NCI-H187 (cell line): ENCODE measurements at places on chromosomes 4 and X.

DNA sequence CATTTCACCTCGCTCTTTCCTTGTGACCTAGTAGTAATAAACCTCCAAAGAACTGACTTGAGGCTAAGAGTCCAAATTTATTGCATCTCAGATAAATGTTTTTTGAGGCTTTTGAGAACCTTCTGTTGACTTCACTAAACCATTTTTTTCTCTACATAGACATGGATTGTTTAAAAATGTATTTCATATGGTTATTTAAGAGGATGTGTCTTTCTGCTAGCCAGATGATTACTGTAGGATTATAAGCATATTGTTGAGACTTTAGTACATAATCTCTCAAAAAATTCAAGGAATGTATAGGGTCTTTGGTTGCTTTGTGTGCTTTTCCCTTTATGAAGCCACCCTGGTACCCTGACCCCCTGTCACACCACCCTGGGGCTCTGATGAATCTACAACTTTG lies 44.8 kb downstream of the ATXN3L start:
- no peak for DNase-seq

- DNase-seq = no peak
Measured at GRCh38 chr4:139265654-139266053, 14.4 kb downstream of the MGARP start.

GRCh38 chr4:81682492-81682891 lies 210.8 kb upstream of the RASGEF1B start:
- DNase-seq = no peak

GRCh38 chr4:158155656-158156356 lies 17.0 kb downstream of the GASK1B start:
- DNase-seq = no peak

DNA sequence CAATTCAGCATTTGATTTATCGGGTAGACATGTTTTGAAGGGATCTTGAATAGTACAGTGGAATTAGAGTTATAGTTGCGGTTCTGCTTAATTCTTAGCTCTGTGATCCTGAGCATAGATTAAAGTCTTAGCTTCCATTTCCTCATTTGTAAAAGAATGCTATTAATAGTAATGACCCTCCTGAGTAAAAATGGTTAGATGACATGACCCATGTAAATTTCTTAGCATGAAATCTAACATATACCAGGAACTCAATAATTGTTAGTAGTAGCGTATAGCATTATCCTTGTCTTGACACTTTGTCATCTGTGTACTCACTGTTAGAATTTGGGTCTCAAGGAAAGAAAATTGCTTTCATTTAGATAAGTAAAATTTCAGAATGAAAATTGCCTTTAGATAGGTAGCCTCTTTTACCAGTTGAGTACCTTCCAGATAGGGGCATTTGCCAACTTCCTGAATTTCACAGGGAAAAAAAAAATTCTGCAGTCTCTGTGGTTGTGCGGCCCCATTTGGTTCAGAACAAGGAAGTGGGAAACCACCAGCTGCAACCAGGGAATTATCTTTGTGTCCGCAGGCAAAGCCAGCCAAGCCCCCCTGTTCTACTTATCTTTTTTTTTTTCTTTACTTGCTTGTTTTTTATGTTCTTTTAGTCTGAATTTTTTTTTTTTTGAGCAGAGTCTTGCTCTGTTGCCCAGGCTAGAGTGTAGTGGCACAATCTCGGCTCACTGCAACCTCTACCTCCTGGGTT lies 86.9 kb downstream of the TMEM164 start:
- DNase-seq = no peak

DNA sequence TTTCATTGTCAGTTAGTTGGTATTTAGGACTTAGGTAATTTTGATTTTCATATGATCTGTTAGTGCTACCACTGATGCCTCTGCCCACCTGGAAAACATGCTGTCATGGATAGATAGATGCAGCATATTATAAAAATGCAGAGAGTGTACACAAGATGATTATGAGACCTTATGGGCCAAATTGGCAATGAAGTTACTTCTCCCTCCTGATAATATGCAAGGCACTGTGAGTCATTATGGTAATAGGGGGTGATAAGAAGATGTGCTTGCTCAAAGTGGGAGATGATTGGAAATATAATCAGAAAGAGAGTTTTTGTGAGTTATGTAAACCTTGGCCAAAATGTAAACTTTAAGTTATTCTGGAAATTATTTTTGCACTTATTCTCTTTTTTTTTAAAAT lies 56.6 kb upstream of the RHOH start:
- DNase-seq = no peak

- no peak for DNase-seq
Measured at GRCh38 chr4:119858176-119858575, 208.5 kb downstream of the MAD2L1 start.

- DNase-seq = no peak
Measured at GRCh38 chr4:20086067-20086798, 165.5 kb upstream of the SLIT2 start.

DNA sequence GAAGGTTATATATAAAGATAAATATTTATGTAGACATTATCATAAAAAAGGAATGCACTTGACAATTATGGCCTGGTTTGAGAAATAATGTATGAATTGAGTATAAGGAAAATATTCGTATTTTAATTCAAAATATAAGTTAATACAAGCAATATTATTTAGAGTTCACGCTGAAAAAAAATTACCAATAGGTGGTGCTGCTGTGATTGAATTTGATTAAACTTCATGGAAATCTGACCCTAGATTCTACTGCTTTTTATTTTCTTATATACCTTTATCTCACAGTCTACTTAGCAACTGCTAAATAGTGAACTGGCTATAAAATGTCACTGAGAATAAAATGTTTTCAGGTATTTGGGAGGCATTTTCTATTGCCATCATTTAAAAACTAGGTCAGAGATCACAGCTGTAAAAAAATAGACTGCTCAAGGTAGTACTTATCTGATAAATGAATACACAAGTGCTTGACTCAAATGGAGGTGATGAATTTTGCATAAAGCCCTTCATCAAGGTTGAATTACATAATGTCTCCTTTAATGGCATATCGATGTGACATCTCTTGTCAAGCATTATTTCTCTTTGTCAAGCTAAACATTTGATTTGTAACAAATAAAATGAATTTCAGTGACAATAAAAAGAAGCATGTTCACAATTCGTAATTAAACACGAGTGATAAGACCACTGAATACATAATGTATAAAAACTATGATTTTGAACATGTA lies 1638.8 kb upstream of the PCDH7 start:
- DNase-seq = no peak

DNA sequence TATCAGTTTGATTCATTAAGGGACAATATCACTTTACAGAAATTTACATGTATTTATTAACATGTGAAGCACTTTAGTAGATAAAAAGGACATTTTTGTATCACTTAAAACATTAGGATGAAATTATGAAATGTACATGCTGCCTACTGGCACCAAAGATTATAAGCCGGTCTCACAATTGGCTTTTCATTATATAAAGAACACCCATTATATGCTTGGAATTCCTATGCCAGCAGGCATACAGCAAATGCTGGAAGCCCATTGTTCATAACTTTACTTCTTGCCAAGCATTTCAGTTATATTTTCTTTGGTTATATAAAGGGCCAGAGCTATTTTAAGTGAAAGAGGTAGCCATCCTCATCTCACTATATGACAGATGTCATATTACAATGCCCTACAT lies 145.9 kb downstream of the DMD start:
- no peak for DNase-seq

GRCh38 chrX:118355225-118355920 lies 9.5 kb downstream of the WDR44 start:
- DNase-seq = no peak

- no peak for DNase-seq
Measured at GRCh38 chrX:120468071-120468470, 1.0 kb downstream of the LAMP2 start.

- DNase-seq = no peak
Measured at GRCh38 chrX:39157796-39158195, 356.5 kb downstream of the MID1IP1 start.

GRCh38 chr4:71941001-71941400 lies 90.8 kb upstream of the NPFFR2 start:
- DNase-seq = no peak

DNA sequence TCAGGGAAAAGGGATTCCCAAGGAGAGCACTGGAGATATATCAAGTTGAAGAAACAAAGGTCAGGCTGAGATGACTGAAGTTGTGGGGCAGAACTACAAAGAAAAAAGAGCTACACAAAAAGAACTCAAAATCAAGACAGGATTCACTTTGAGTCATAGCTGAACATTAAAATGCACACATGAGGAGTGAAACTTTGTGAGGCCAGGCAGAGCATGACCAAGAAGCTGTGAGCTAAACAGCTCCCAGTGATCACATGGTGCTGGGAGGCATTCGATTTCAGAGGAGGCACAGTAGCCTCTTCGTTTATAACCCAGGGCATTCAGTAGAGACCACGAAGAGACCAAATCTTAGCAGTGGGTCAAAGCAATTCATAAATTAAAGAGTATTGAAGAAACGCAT lies 145.3 kb downstream of the ATRX start:
- DNase-seq = no peak

GRCh38 chr4:49032440-49033161 lies 46.5 kb downstream of the CWH43 start:
- DNase-seq = peak; percentile 4

DNA sequence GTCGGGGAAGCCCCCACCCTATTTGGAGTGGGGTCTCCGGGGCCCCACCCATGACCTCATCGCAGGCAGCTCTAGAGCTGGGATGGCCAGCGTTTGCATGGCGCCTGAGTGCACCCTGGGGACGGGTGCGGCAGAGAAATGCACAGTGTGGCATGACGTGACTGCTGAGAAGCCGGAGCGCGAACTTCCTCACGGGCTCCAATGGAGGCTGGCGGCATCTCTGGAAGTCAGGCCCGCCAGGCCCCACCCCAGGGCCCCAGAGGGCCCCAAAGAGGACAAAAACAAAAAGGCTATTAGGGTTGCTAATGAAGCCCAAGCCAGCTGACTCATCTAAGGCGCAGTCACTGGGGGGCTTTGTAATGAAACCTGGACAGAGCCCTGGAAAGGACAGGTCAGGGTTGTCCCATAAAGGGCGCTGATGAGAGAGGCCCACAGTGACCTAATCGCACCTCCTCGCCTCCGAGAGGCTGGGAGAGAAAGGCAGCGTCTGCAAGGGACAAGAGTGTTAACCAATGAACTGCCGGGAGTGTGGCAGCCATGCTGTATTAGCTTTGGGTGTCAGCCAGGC lies 86.0 kb upstream of the C1QTNF7 start:
- no peak for DNase-seq

GRCh38 chr4:117385526-117385925 lies 300.1 kb upstream of the TRAM1L1 start:
- DNase-seq = no peak

DNA sequence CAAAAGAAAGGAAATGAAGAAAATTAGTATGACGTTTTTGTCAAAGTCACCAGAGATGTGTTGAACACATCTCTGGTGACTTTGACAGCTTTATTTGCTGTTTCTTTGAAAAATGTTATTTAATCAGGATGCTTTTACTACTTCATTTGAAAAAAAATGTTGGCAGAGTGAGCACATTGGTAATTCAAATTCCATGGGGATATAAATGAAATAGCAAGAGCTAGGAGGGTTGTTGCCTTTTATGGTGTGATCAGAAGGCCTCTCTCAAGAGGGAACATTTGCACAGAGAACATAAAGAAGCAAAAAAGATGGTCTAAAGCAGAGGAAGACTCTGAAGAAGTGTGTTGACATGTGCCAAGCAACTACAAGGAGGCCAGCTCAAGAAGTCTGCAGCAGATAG lies 46.6 kb upstream of the CXCL8 start:
- no peak for DNase-seq

GRCh38 chr4:173534434-173534833 lies 4.4 kb upstream of the HAND2 start:
- no peak for DNase-seq

- DNase-seq = no peak
Measured at GRCh38 chr4:35897808-35898207, 346.5 kb downstream of the ARAP2 start.

DNA sequence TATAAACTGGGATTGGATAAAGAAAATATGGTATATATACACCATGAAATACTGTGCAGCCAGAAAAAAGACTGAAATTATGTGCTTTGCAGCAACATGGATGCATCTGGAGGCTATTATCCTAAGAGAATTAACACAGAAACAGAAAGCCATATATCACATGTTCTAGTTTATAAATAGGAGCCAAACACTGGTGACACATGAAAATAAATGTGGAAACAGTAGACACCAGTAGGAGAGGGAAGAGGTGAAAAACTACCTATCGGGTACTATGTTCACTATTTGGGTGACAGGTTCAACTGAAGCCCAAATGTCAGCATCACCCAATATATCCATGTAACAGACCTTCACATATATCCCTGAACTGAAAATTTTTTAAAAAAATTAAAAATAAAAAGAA lies 725.1 kb downstream of the C4orf33 start:
- DNase-seq = no peak

GRCh38 chr4:34880246-34880645 lies 1364.1 kb downstream of the ARAP2 start:
- no peak for DNase-seq

DNA sequence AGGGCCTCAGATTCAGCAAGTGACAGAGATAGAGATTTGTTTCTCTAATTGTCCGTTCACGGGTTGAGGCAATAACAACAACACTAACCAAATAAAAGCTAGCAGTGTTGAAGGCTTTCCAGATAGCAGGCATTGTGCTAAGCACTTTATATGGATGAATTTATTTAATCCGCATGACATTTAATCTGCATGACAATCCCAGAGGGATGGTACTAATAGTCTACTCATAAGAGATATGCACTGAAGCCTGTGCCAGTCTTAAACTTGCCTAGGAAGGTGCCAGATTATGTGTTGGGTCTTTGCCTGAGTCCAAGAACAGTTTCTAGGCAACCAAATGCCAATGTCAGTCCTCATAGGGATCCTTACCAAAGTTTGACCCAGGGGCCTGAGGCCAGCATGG lies 37.7 kb upstream of the FAT1 start:
- DNase-seq = no peak

- DNase-seq = no peak
Measured at GRCh38 chr4:36676139-36677050, 395.0 kb downstream of the DTHD1 start.

- DNase-seq = no peak
Measured at GRCh38 chr4:26762650-26763049, 98.0 kb upstream of the STIM2 start.

DNA sequence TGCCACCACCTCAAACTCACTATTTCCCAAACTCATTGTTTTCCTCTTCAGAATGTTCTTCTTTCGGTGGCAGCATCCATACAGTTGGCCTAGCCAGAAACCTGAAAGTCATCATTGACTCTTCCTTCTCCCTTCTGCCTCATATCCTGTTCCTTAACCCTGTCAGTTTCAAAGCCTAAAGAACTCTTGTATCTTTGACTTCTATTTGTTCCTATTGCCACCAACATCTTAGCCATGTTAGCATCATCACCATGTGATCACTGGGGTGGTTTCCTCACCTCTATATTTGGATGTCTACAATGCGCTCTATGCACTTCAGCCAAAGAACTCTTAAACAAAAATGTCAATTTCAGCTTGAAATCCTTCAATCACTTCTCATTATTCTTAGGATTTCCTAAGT lies 29.0 kb downstream of the DDX60L start:
- DNase-seq = no peak
